Stimulated activated CD8-positive, alpha-beta memory T cell treated with anti-CD3 and anti-CD28 coated beads, Interleukin-12 subunit alpha, Interleukin-12 subunit beta, amount 100 ng/mL, for 1 hour (primary cell): ENCODE measurements at places on chromosomes 3 and 15.

DNA sequence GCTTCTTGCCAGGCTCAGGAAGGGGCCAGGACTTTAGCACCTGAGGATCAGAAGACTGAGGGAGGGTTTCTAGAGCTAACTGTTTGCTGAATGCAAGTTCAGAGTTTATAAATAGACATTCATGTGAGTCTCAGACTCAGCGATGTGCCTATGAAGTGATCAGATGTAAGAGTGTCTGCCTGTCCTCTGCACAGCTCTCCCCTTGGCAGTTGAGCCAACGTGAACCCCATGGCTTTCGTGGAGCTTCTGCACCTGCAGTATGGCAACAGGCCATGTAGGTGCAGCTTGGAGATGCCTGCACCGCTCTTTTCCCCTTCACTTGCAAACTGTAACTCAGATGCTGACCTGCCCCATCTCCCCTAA lies 141.9 kb downstream of the CHDH start:
- DNase-seq: no peak

DNA sequence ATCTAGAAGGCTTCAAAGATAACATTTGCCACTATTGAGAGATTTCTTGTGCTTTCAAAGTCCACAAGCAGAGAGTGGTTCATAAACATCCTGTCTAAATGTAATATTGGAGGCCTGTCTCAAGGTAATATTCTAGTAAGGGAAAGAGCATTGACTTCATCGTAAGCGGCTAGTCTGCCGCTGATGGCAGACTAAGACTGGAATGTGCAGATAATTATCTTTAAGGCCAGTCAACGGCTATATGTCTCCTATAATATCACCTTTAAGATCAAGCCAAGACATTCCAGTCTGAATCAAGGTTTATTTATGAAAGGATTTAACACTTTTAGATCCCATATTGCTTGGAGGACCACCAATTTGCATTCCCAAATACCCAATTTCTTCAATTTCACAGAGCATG lies 424.2 kb upstream of the WNT5A start:
- DNase-seq: no peak

DNA sequence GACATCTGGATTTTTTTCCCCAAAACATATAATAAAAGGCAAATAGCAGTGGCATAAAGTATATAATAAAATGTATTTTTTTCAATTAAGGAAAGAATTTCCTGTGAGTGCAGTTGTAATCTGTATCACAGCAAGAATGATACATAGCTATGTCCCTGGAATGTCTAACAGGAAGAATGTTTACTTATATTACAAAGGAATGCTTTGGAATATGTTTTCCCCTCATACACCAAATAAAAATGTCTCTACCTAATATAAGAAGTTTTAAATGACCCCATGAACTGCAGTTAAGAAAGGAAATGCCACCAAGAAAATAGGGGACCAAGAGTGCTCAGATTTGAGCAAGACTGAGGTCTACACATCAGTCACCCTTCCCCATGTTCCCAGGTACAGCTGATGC lies 38.0 kb upstream of the ATP11B start:
- DNase-seq: no peak

GRCh38 chr3:159922193-159922840 lies 66.3 kb upstream of the IL12A start:
- no peak for DNase-seq

- no peak for DNase-seq
These were observed 65.7 kb upstream of the IL12A start for GRCh38 chr3:159922861-159923312.

DNA sequence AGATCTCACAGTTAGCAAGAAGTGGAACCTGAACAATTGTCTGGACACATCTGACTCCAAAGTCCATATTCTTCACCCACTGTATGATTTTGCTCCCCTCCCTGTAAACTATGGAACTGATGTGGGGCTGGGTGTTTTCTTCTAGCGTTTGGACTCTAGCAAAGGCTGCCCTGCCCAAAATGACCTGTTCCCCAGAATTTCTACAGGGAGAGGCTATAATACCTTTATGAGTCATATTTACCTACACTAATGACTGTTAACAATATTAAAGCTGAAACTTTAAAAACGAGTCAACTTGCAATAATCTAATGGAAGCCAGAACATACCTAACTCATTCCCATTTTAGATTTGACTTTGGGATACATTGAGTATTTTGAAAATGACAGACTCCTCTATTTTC lies 531.2 kb upstream of the CFAP20DC start:
- DNase-seq: no peak

GRCh38 chr3:14866627-14867026 lies 47.9 kb downstream of the FGD5 start:
- DNase-seq: no peak

GRCh38 chr15:83210619-83211018 lies 3.0 kb upstream of the HDGFL3 start:
- DNase-seq: no peak

DNA sequence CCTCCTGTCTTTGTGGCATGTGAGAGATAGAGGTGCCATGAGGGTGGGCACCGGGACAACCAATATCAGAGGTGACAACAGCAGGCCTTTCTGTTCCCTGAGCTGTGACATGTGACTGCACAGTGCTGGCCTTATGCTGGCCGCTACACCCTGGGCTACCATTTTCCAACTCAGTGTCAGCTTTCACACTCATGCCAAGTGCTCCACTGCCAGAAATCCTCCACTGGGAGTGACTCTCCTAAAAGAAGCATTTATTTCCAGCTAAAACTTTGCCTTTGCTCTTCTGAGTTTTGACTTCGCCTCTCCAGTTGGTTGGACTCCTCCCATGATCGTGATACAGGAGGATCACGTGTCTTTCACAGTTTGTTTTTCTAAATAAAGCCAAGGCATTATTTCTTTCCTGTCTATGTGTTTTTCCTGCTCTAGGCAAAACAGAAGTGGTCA lies 31.4 kb downstream of the CA12 start:
- no peak for DNase-seq

DNA sequence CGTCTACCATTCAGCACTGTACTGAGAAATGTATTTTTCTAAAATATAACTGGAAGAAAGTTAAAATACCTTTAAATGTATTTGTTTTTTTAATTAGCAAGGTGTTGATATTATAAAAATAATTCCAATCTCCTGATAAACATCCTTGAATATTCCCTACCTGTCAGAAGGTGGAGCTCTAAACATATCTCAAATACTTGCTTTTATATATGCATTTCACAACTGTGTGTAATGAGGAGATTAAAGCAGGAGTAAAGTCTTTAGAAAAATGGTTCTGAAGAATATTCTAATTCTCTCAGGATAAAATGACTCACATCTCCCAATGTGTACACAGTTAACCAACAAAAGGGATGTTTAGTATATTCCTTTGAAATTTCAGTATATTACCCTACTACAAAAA lies 422.7 kb downstream of the PLCL2 start:
- no peak for DNase-seq

DNA sequence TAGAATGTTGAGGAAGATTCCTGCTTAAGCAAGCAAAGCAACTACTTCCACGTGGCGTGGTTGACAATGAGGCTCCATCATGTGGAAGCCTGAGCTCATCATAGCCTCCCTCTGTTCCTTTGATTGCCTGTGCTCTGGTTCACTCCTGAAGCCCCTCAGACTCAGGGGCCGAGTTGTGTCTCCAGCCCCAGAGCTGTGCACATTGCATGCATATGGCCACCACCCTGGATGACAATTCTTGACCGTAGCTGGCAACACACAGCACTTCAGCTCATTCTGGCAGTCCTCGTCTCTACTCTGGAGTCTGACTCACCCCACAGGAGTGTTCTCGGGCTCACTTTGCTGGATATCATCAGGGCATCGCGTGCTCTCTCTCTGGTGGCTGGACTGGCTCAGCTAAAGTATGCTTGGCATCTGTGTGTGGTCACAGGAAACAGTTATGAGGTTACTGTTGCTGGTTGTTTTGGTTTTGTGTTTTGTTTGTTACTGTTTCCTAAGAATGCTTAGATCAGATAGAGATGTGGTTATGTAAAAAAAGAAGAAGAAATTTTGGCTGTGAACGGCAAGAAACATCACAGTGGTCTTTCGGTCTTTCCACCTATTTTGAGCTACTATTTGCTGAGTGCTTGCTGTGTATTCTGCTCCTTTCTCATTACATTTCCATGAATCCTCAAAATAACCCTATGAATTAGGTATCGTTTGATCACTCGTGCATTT lies 41.6 kb upstream of the MRPS22 start:
- DNase-seq: no peak

DNA sequence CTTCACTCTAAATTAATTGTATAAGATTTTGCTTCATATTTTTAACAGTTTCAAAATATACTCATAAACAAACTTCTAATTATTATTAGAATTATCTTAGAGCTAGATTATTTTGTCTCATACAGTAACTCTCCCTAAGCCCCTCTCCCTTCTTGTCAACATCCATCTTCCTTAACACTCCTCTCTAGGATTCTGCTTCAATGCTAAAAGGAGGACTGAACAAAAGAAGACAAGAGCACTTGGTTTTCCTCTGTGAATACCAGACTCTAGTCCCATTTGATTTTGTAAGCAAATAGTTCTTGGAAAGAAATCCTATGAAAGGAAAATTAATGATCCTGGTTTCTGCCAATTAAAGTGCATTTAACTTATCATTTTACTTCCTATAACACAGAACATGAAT lies 91.8 kb downstream of the KCNMB2 start:
- no peak for DNase-seq

GRCh38 chr3:133277813-133278212 lies 122.0 kb upstream of the BFSP2 start:
- no peak for DNase-seq

- no peak for DNase-seq
These were observed 45.3 kb downstream of the TCF12 start for GRCh38 chr15:56963710-56964109.

- no peak for DNase-seq
These were observed 2.6 kb downstream of the LIMD1 start for GRCh38 chr3:45597171-45597570.
